Stromal cell of bone marrow (primary cell): ENCODE measurements at places on chromosomes 2 and 18.

DNA sequence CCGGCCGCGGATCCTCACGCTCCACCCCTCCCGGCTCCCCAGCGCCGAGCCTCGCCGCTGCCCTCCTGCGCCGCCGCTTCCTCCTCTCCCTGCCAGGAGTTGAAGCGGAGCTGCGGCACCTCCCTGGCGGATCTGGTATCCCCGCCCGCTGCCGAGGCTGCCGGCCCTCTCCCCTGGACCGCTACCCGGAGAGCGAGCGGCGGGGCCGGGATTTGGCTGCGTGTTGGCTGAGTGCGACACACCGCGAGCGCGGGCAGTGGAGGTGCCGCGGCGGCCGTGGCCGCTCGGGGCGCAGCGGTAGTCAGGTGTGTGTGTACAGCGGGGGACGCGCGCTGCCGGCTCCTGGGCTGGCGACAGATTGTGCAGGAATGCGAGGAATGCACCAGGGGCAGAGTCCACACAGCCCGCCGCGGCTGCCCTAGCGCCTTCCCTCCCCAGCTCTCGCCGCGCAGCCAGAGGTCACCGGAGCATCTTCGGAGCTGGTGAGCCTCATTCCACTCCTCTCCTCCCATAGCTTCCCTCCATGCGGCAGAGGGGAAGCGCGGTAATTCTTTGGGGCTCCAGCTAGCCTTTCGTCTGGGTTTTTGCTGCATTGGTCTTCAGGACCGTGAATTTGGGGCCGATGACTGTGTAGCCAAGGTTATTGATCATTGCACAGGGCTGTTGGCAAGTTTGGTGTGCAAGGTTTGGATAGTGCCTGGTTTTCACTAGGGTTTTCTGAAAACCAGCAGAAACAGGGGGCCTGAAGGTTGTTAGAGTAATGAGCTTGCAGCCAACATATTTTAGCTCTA is 1.3 kb downstream of the PKP4 start:
- DNase-seq = peak; percentile 21

- peak; percentile 85 for DNase-seq
Measured at GRCh38 chr2:20148923-20149702, 75.8 kb downstream of the SDC1 start.

DNA sequence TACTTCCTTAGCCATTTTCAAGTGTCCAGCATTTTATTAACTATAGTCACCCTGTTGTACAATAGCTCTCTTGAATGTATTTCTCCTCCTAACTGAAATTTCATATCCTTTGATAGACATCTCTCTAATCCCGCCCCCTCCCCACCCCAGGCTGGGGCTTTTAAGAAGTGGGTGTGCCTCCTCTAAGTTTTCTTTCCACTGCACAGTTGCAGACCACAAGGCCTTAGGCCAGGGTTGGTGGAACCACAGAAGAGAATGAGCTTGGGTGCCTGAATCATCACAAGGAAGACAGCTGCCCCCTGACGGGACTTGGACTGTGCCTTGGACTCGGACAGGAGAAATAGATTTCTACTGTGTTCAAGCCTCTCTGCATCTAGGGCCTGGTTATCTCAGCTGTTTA is 193.4 kb downstream of the HAUS1 start:
- DNase-seq = no peak

- no peak for DNase-seq
Measured at GRCh38 chr18:47077111-47077510, 41.7 kb upstream of the ELOA2 start.

- DNase-seq = no peak
Measured at GRCh38 chr2:120404941-120405758, 59.2 kb downstream of the INHBB start.

DNA sequence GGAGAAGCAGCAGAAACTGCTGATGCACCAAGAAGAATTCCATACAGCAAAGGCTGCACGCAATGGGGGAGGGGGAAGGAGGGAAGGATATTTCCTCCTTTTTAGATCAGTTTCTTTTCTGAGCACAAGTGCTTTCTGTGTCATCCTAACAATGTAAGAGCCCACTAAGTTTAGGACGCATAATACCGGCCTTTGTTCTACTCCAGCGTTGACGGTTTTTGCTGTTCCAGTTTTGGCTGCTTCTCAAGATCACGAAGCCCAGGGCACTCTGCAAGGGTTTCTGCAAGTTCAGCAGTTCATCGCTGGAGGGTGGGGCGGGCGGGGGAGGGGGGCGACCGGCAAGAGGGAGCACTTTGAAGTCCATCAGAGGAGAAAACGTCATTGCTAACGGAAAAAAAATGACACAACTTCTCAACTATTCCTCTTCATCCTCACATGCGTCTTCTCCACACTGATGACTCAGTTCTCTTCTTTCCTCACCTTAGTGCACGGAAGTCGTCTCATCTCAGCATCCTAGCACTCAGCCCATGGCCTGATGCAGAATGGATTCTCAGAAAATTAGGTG is 8.7 kb downstream of the FAM178B start:
- peak; percentile 21 for DNase-seq

GRCh38 chr2:159760326-159760725 is 37.7 kb downstream of the CD302 start:
- no peak for DNase-seq

DNA sequence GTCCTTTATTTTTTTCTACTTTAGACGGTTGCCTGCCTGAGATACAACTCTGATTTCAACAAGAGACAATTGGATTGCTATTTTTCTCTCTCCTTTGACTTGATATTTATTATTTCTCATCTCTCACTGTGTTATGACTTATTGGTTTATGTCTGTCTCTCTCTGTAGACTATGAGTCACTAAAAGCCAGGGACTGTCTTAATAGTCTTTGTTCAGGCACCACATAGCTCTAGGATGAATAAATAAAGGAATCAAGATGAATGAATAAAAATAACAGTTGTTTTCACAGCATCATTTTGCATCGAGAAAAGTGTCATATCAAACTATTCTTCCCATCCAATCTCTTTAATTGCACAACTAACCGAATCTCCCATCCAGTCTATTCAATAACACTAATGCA is 31.4 kb upstream of the CD28 start:
- DNase-seq = peak; percentile 25

GRCh38 chr2:30217644-30218337 is 13.5 kb upstream of the LBH start:
- no peak for DNase-seq

DNA sequence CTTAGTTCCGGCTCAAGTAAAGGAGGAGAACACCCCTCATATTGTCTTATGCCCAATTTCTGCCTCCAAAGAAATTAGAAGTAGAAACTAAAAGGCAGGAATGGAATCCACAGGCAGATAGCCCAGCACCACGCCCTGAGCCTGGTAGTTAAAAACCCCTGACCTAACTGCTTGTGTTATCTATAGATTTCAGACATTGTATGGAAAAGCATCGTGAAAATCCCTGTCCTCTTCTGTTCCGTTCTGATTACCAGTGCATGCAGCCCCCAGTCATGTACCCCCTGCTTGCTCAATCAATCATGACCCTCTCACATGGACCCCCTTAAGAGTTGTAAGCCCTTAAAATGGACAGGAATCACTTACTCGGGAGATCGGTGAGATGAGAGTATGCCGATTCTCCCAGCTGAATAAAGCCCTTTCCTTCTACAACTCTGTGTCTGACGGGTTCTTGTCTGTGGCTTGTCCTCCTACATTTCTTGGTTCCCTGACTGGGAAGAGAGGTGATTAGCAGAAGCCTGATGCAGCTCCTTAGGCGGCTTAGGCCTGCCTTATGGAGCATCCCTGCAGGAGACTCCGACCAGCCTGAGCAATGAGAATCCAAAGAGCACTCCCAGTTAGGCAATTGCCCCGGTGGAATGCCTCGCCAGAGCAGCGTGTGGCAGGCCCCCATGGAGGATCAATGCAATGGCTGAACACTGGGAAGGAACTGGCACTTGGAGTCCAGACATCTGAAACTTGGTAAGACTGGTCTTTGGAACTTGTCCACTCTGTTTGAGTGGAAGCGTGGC is 362.6 kb upstream of the TCF4 start:
- no peak for DNase-seq
